Prostate gland (tissue), 2 donors: ENCODE measurements at places on chromosomes 13 and 19.

DNA sequence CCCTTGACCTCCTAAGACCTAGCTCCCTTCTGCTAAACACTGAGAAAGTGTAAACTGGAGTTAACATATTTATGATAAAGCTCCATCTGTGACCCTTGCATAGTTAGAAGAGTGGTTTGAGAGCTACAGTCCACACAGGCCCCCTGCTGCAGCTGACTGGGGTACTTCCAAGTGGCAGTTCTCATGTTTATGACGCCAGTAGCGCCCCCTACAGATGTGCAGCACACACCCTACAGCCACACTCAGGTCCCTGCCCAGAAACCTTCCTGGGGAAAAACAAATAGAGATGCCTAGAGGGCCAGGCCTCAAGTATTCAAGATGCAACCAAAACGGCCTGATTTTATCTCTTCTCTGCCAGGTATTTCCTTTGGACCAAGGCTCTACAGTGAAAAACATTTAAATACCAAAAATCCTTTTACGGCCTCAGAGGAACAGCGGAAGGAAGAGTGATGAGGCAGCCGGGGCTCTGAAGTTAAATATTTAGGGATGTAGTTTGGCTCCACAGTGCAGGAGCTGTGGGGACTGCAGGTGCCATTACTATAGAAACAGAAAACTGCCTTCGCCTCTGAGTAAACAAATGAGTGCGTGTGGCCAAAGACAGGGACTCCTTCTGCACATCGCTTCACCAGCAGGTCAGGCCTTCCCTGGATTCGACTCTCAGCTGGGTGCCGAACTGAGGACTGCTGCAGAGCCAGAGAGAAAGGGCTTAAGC lies 553.1 kb downstream of the EFNB2 start:
- no peak for DNase-seq

DNA sequence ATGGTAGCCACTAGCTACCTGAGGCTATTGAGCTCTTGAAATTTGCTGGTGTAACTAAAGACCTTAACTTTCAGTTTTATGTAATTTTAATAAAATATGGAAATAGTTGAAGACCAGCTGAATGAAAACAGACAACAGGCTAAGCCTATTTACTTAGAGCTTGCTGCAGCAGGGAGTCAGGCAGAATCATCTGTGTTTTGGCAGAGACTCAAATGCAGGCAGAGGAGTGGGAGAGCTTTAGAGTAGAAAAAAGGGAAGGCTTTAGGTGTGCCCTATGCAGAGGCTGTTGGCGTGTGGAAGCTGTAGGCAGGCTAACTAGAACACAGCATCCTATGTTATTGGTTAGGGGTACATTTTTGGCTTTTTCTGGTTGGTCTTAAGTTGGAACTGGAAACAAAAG lies 304.9 kb upstream of the NBEA start:
- DNase-seq = no peak

DNA sequence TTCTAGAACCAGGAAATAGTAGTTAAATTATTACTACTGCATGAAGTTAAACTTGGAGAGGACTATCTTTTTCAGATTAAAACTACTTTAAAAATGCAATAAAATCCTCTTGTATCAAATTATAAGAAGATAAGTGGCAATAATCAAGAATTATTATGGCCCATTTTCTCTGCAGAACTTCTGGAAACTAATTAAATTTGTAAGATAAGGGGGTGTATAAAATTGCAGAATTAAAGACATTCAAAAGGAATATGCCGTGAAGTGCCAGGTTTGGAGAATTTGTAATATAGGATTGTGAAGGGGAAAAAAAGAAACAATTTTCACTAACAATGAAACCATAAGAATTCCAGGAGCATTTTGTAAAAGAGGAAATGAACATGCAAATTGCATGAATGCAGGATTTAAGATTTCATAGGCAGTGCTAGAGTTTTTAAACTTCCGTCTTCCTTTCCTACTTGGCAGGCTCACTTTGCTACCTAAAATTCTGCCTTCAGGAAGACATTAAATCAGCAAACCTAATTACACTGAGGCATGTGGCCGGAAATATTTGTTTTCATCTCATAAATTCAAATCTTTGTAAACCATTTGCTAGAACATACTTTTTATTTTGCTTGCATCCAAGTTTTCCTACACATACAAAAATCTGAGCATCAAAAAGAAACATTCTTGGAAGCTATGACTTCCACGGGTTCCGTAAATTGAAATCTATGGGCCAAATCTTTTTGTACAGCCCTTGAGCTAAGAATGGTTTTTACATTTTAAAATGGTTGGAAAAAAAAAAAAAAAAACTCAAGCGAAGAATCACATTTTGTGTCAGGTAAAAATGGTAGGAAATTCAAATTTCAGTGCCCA lies 166.9 kb downstream of the DCLK1 start:
- no peak for DNase-seq

DNA sequence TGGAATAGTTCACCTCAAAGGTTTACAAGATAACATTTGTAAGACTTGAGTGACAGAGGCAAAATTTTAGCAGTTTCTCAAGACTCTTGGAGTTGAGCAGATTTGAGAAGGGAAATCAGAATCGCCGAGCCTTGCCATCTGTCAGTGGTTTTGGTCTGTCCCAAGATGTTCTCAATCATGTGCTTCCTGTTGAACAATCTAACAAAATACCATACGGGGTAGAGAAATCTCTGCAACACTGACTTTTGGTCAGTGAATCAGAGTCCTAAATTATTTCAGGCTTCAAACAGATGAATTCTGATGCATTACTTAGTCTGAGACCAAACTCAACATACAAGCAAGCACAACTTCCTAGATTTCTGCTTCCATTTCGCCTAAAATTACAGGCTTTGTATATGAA lies 3.8 kb downstream of the KCTD12 start:
- no peak for DNase-seq

DNA sequence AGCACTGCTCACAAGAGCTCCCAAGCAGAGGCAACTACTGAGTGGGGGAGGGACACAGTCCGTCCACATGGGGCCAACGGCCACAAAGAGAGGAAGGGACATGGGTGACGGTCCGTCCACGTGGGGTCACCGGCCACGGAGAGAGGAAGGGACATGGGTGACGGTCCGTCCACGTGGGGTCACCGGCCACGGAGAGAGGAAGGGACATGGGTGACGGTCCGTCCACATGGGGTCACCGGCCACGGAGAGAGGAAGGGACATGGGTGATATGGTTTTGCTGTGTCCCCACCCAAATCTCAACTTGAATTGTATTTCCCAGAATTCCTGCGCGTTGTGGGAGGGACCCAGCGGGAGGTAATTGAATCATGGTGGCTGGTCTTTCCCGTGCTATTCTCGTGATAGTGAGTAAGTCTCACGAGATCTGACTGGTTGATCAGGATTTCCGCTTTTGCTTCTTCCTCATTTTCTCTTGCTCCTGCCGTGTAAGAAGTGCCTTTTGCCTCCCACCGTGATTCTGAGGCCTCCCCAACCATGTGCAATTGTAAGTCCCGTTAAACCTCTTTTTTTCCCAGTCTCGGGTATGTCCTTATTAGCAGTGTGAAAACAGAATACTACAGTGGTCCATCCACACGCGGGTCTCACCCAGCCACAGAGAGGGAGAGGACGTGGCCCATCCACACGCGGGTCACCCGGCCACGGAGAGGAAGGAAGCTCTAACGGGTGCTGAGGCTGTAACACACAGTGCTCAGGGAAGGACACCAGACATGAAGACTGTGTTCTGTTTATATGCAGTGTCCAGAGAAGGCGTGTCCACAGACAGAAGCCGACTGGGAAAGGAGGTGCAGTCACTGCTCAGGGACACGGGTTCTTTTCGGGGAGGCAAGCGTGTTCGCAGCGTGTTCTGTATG lies 48.5 kb downstream of the GAS6 start:
- DNase-seq = no peak

- DNase-seq = no peak
These were observed 1063.0 kb upstream of the ATXN8OS start for GRCh38 chr13:69044629-69045028.

DNA sequence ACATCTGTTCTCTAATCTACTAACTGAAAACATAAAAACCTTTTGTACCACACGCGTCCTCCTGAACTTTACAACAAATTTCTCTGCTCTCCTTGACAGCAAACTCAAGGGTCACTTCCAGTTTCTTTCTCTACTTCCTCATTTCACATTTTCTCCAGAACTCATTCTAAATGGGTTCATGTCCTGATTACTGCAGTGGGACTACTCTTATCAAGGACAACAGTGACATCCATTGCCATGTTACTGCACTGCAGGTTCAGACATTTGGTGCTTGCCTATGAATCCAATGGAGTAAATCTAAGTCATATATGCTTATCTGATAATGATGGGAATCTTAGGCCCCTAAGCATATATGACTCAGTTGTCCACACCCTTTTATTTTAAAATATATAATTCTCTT lies 35.3 kb downstream of the FPR3 start:
- DNase-seq = no peak

DNA sequence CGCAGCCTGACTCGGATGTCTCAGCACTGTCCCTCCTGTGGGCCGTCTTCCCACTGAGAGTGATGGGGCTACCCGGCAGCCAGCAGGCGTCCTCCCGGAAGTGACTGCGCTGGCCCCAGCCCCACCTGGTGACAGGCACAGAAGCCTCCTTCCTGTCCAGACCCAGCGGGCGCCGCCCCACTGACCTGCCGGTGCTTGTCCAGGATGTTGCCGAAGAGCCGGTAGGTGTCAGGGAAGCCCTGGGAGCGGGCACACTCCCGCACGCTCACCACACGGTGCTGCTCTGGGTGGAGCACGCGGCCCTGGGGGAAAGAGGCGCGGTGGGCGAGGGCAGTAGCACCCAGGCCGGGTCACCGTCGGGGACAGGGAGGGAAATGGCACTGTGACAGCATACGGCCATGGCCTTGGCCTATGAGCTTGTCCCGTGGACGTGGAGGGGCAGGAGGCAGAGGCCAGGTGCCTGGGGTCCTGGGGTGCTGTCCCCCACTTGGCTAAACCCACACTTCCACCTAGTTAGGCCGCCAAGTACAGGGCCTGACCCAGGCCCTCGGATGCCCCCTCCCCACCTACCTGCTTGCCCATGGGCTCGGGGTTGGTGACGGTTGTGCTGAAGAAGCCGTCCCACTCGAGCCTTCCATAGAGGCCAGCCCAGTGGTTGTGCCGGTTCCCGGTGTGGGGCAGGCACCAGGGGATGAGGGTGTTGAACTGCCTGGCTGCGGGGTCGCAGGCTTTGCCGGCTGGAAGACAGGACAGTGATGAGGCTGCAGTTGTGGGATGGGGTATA lies 16.0 kb upstream of the EIF3G start:
- no peak for DNase-seq

GRCh38 chr13:46057256-46058015 lies 4.9 kb upstream of the ZC3H13 start:
- DNase-seq = no peak

- DNase-seq = peak; percentile 77
These were observed 26.7 kb upstream of the NANOS3 start for GRCh38 chr19:13849991-13850909.

DNA sequence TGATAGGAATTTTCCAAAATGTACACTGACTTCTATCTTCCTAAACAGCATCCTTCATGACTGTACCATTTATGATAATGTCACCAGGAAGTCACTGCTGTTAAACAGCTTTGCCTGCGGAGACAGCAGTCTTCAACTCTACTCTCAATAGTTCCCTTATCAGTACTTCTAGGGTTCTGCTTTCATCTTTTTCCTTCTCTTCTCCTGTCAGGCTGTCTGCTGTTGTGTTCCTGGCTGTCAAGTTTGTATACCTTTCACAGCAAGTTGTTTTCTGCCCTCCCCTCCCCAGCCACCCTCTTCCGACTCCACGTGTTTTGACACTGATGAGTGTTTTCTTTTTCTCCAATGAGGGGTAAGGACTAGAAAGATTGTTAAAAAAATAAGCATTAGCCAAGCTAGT lies 2.2 kb downstream of the UPF3A start:
- DNase-seq = no peak

DNA sequence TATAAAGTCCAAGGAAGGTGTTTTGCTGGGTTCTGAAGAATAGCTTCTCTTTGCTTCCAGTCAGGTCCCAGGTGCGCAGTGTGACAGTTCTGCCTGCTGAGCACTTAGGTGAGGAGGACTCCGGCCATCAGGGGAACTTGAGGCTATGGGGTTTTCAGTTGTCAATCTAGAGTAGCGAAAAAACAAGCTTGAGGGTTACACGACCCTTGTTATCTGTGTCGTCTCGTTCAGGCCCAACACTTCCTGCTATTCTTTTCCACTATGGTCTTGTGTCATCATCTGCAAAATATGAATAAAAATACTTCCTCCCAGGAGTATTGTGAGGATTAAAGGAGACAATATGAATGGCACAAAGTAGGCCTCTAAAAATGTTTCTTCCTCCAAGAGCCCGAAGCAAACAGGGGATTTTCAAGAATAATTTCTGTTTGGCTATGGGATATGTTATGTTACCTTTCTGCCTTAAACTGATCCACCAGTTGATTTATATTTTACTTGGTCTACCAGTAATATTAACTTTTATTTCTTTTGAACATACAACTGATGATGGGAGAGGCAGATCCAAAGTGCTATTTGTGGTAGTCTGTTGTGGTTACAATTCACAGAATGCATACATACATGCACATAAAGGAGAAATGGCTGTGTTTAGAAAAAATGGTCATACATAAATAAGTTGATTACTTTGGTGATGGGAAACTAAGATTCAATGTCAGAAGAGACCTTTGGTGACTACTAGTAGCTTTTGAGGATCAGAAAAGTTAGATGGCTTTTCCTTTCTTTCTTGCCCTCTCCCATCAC lies 40.5 kb upstream of the RCBTB2 start:
- no peak for DNase-seq

- DNase-seq = no peak
These were observed 206.8 kb downstream of the UQCRFS1 start for GRCh38 chr19:29006057-29006735.

- no peak for DNase-seq
These were observed 23.7 kb downstream of the KLF5 start for GRCh38 chr13:73082471-73082870.

- no peak for DNase-seq
These were observed 335.2 kb downstream of the SLITRK1 start for GRCh38 chr13:83547043-83547442.

GRCh38 chr19:1220976-1221903 lies 15.7 kb downstream of the STK11 start:
- DNase-seq = no peak

- DNase-seq = no peak
These were observed 4.6 kb upstream of the CPB2 start for GRCh38 chr13:46109451-46109850.

DNA sequence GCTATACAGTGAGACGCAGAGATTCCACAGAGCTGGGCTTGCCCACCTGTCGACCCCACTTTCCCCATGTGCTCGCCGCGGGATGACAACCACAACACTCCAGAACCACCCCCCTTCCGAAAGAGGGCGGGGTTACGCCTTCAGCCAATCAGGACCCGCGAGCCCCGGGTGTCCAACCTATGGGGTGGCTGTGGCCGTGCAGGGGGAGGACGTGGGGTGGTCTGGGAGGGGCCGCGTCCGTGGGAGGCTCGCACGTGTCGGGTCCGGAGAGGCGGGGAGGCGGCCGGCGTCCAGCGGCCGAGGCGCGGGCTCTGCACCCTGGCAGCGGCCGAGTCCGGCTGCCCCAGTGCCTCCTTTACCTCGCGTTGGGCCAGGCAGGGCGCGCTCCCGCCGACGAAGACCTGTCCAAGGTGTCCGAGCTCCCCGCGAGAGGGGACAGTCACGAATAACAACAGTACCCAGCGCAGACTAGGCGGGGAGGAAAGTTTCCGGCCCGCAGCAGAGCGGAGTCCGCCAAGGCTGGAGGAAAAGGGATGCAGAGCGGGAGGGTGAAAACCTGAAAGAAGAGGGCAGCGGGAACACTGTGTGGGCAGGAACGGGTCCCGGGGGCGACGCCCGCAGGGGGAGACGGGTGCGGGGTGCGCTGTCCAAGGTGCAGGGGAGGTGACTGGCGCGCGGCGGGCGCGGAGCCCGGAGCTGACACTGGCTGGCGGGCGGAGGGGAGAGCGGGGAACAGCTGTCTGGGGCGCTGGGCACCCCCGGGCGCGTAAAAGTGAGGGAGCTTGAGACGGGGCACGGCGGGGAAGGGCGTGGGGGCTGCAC lies 911 bp downstream of the ENOX1 start:
- peak; percentile 85 for DNase-seq
